ENCODE measurements at places on chromosomes 11 and 22.

- no peak for DNase-seq
Measured at GRCh38 chr22:19118329-19118880, 3.8 kb downstream of the DGCR2 start.

- DNase-seq, result no peak
Measured at GRCh38 chr11:111081021-111081511, 164.5 kb upstream of the POU2AF2 start.

GRCh38 chr11:45927332-45927683 lies 4.9 kb downstream of the LARGE2 start:
- DNase-seq, result no peak

DNA sequence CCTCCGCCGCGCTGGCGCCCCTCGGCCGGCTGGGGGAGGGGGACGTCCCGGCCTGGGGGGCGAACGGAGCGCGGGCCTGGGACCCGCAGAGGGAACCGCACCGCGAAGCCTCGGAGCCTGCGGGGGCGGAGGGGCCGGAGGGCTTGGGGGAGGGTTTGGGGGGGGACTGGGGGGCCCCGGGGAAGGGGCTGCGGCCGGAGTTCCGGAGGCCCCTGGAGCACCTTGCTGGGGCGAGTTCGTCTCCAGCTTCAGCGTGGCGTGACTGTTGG lies 261 bp upstream of the SCT start:
- no peak for DNase-seq

GRCh38 chr11:16846305-16846704 lies 107.9 kb downstream of the C11orf58 start:
- DNase-seq, result no peak

DNA sequence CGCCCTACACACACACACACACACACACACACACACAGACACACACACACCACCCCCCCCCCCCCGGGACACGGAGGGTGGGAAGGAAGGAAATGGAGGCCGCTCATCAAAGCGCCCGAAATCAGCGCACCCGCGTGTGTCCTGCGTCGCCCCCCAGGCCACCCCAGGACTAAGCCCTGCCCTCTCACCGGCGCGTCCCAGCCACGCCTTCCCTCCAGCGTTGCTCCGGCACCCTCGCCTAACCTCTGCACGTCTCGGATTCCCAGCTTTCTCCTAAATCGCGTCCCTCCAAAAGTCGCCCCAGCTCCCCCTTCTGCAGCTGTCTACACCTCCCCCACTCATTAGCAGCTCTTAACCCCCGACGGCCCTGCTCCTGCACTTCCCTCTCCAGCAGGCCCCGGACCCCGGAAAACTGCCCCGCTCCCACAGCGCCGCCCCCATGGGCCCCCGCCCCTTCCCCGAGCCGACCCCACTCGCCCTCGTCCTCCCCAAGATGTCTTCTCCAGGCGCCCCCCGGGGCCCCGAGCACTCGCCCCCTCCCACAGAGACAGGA lies 557 bp downstream of the PACSIN2 start:
- DNase-seq, result no peak

DNA sequence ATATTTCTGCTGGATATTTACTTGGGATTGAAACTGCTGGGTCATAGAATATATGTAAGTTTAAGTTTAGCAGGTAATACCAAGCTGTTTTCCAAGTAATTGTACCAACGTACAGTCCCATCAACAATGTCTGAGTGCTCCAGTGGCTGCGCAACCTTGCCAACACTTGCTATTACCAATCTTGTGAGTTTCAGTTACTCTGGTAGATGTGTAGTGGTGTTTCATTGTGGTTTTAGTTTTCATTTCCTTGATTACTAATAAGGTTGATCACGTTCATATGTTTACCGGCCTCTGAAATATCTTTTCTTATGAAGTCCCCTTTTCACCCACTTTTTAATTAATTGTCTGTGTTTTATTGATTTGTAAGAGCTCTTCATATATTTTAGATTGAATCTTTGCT lies 370.6 kb upstream of the CADM1 start:
- DNase-seq, result no peak

DNA sequence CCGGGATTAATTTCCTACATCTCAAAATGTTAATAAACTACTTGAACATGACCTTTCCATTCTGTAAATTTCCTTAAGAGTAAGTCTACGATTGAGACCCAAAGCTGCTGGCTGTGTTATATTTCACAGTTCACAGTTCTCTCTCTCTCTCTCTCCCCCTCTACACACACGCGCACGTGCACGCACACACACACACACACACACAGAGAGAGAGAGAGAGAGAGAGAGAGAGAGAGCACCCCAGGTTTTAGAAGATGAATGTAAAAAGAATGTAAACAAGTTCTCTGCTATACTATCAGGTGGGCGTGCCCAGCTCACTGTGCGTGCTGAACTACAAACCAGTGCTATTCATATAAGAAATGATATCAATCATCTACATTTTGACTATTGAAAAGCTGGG lies 3.3 kb downstream of the BDNF start:
- DNase-seq, result no peak

DNA sequence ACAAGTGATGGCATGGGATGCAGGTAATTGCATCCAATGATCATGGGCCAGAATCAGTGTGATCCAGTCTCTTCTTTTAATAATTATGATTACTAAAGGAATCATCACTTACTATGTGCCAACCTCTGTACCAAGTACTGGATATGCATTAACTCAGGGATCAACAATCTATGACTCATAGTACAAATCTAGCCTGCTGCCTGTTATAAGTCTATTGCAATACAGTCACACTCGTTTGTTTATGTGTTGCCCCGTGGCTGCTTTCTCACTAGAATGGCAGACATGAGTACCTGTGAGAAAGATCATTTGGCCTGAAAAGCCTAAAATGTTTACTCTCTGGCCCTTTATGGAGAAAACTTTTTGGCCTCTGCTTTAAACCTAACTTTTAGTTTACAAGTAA lies 45.0 kb downstream of the OR6Q1 start:
- no peak for DNase-seq

Measured in pulmonary artery endothelial cell (primary cell).